Caudate nucleus (tissue), 63 donors: ENCODE measurements at places on chromosomes 1 and 21.

DNA sequence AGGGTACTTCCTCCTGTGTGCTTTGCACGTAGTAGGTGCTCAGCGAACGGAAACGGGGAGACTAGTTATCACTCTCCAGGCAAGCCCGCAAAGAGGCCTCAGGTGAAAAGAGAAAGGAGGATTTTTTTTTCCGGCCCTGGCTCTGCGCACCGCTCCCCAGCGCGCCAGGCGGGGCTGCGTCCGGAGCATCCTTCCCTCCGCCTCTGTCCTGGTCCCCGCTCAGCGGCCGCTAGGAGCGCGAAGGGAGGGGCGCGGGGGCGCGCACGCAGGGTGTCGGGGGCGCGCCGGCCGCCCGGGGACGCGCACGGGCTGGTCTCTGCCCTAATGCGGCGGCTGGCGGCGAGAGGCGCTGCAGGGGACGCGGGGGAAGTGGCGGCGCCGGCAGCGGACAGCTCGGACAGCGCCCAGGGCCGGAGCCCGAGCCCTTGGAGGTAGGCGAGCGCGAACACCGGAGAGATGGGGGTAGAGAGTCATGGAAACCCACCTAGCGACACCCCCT is 42.3 kb upstream of the NFASC start:
- peak; percentile 80 for DNase-seq

- no peak for DNase-seq
These were observed 247.5 kb downstream of the NRIP1 start for GRCh38 chr21:14817311-14817710.

GRCh38 chr1:100009458-100009857 is 39.7 kb downstream of the SLC35A3 start:
- DNase-seq: no peak

DNA sequence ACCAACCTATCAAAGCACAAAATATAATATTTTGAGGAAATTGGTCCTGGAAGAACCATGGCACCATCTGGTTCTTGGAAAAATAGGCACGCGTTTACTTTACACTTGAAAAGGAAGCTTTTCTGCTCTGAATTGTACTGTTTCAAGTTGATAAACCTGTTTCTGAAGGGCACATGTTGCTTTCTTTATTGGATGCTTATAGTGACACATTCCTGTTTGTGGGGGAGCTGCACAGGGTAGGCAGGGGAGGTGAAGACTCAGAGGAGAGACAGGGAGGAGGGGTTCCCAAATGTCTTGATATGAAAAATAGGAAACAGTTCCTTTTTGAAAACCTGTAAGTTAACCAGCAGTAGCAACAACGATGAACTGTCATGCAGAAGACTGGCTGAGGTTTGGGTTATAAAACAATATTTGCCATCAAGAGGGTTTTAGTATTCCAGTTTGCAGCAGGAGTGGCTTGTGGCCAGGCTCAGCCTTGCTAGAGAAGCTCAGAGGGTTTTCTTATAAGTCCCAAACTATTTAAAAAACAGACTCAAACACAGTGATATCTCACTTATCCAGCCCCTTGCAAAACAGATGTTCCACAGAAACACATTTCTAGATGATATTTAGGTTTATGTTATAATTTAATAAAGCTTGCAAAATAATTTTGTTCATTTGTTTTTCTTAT is 127.0 kb upstream of the MROH9 start:
- no peak for DNase-seq

- DNase-seq: no peak
These were observed 59.7 kb upstream of the DPYD start for GRCh38 chr1:97980530-97980929.

DNA sequence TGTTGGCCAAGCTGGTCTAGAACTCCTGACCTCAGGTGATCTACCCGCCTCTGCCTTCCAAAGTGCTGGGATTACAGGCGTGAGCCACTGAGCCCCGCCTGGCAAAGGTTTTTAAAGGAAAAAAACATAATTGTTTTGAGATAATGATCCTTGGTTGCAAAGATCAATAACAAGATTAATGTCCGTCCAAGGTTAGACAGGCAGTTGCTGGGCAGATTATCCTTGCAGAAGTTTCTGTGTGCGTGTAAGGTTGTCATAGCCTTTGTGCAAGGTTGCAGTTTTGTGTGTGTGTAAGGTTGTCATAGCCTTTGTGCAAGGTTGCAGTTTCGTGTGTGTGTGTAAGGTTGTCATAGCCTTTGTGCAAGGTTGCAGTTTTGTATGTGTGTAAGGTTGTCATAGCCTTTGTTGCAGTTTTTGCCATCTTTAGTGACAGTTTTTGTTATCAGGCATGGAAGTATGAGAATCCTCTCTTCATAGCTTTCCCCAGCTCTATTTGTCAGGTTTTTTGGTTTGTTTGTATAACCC is 3.6 kb downstream of the YBEY start:
- DNase-seq: no peak

- no peak for DNase-seq
These were observed 1926.8 kb downstream of the NCAM2 start for GRCh38 chr21:22925032-22925431.

GRCh38 chr21:17537299-17537698 is 24.5 kb downstream of the CXADR start:
- DNase-seq: no peak

- no peak for DNase-seq
These were observed 12.7 kb upstream of the RUNX3 start for GRCh38 chr1:24942789-24943188.

DNA sequence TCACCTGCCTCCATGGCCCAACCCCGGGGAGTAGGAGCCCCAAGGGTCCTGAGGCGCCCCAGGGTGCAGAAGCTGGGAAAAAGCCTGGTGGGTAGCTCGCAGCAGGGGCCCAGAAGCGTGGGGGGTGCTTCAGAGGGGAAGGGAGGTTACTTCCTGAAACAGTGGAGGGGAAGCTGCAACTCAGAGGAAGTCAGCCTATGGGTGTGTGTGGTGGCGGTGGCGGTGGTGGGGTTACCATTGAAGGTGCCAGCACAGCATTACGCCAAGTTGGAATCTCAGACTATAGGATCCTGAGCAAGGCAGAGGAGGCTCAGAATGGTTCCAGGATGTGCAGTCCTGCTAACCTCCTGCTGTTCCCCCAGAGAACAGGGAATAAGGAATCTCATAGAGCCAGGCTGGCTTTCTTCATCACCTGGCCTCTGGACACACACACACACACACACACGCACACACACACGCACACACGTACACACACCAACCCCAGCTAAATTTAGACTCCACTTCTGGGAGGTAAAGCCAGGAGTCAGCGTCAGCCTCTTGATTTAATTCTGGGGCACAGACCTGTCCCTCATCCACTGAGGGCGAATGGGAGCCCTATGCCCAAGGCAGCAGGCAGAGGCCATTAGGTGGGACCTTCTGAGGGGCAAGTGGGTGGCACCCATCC is 1.3 kb downstream of the DENND4B start:
- no peak for DNase-seq

DNA sequence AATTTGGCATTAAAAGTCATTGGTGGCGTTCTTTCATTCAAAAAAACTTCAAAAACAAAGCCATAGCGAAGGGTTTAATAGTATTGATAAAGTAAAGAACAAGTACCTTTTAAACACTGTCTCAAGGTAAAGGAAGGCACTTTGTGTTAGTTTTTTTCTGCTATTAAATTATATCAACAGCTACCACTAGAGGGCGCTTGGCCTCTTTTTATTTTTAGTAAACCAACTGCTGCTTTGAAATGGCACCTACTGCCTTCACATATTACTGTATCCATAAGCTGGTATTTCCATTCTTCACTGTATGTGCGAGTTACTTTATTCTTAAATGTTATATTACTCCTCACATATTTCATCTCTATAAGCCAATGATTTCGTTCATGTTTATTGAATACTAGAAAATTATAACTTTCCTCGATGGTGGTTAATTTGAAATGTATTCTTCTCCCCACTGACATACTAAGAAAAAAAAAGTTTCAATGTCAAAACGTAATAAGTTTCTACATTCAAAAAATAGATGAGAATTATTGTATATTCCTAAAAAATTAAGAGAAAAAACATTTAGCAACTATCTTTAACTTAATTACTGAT is 125.7 kb upstream of the CXADR start:
- DNase-seq: peak; percentile 55

DNA sequence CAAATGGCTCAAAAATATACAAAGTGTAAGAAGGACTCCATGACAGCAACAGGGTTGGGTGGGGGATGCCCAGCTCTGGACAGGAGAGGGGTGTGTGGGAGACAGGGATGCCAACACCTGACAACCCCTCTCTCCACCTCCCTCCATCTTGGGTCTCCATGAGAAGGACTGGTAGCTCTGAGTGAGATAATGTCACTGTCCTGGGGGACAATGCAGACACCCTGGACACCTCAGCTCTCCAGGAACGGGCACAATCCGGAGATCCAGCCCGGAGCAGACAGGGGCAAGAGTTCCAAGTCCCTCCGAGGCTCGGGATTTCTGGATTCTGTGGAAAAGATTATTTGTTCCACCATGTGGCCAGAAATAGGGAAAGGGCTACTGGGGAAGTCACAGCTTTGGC is 122.5 kb downstream of the GLIS1 start:
- DNase-seq: no peak

DNA sequence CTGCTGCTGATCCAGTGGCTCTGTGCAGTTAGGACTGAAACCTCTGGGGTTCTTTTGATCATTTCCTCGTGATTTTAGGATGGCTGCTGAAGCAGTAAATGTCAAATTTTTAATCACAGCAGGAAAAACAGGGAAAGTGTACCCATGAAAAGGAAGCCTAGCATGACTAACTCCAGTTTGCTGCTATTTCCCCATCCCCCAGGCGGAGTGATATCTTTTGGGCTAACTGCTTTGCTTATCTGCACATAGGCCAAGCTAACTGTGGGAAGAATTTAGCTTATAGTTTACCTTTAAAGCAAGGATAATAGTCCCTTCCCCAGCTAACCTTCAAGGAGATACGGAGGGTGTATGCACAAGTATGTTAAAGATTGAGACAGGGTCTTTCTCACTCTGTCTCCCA is 149.8 kb upstream of the TNR start:
- DNase-seq: no peak

DNA sequence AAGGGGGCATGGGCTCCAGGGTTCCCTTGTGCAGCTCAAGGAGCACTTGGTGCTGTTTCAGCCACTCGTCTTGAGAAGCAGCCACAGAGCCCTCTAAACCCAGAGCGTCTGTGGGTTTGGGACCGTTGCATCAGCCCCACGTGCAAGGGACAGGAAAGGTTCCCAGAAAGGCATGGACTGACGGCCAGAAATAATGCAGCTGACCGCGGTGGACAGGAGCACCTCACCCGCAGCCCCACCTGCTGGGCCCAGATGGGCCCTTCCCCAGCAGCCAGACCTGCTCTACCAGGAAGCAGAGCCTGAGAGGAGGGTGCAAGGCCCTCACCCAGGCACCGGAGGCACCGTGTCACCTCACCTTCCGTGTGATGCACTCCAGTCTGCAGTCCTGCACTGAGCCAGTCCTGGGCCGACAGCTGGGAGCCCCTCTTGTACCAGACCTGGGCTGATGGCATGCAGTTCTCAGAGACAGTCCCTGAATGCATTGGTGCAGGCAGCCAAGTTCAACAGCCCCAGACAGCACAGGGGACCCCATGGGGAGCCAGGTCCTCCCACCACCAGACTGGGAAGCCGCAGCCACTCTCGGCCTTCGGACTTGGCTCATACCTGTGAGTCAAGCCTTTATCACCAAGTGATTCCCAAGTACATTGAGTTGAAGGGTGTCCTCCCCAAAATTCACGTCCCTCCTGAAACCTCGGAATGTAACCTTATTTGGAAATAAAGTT is 4.8 kb upstream of the TFF3 start:
- no peak for DNase-seq

DNA sequence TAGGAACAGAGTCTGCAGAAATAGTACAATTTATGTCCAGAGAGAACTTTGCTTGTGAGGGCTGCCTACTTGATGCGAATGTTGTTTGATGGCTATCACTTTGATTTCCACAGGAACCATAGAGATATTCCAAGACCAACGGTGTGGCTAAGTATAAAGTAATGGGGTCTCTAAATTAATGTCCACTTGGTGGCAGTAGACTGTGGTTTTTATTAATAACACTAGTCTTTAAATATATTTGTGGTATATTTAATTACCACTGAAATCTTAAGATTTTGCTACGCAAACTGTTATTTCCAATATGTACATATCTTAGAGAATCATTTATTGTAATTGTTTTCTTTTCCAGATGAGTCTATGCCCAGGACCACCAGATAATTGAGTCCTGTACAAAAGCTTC is 647.9 kb downstream of the PLA2G4A start:
- DNase-seq: no peak

GRCh38 chr1:237012788-237013383 is 8.6 kb upstream of the MT1HL1 start:
- no peak for DNase-seq

GRCh38 chr1:160777486-160778089 is 18.4 kb upstream of the LY9 start:
- DNase-seq: no peak

DNA sequence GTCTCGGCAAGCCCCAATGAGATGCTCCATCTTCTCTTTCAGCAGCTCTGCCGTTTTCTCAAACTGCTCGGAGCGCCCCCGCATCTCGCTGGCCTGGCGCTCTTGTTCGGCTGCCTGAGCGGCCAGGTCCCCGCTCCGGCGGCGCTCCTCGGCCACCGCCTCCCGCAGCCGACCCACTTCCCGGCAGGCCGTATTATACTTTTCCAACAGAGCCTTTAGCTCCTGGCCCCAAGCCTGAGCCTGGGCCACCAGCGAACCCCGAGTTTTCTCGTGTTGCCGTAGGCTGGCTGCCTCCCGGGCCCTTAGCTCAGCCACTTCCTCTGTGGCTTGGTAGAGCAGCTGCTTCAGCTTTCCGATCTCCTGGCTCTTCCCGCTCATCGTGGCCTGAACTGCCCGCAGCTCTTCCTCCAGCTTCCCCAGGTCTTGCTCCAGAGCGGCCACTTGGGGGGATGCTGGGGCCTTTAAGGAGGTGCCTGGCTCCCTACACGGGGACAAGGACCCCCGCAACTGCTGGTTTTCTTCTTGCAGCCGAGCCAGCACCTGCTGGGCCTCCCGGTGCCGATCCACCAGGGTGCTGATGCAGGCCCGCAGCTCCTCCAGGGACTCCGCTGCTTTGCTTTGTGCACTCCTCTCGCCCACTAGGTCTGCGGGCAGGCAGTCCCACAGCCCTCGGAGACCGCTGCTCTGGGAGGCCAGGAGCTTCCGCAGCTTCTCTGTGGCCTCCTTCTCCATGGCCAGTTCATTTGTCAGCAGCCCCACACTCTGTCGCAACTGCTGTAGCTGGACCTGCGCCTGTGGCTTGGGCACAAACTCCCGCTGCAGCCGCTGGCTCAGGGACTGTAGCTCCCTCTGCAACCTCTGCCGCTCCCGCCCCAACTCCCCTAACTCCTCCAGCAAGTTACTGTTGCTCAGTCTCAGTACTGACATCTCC is 13.4 kb upstream of the PIAS3 start:
- DNase-seq: no peak

- no peak for DNase-seq
These were observed 5.8 kb downstream of the C21orf91 start for GRCh38 chr21:17813353-17813752.

GRCh38 chr1:209414803-209415329 is 168.6 kb upstream of the CAMK1G start:
- DNase-seq: no peak

DNA sequence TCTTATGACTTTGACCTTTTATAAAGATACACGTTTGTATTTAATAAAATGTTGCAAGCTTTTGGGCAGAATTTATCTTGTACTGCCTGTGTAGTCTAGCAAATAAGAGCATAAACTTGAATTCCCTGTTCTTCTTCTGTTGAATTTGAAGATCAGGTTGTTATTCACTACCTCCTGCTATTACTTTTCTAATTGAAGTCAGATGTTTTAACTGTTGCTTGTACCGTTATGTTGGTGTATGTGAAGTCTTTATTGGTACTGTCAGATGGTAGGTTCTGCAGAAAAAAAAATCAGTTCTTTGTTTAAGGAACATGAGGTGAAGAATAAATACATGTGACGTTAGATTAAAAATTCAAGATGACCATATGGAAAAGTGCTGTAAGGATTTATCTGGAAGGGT is 69.1 kb downstream of the DYRK1A start:
- DNase-seq: no peak

- DNase-seq: no peak
These were observed 5.9 kb upstream of the BRWD1 start for GRCh38 chr21:39319251-39319756.
